Activated CD8-positive, alpha-beta T cell treated with anti-CD3 and anti-CD28 coated beads, Interleukin-2, amount 10 ng/mL, durations not matched to agents 7 days and 5 days (primary cell): ENCODE measurements at places on chromosomes 4 and X. TPM values are rescaled to one million over a fixed set of nuclear protein-coding genes. Genes with fewer than 3 reads are reported as not detected.

DNA sequence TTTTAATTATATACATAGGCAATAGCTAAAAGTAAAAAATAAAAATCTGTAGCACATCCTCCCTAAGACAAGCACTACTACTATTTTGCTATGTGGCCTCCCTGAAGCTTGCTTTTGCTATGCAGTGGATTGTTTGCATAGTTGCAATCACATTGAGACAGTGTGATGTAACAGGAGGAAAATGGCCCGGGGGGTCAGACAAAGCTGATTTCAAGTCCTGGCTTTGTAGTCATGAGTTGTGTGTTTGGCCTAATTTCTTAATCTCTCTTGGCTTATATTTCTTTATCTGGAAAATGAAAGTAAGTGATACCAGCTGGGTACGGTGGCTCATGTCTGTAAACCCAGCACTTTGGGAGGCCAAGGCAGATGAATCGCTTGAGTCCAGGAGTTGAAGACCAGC lies 166.6 kb downstream of the LHFPL1 start:
- no peaks in the 10 kb centered on the region for H3K27me3 ChIP-seq
- no peak overlapping the region for H3K27ac ChIP-seq
- H3K4me1 ChIP-seq: no peaks in the 10 kb centered on the region
- no peaks in the 10 kb centered on the region for H3K36me3 ChIP-seq

GRCh38 chr4:153706519-153706918 lies 22.4 kb downstream of the TLR2 start:
- peak overlapping the region; percentile 20 for H3K4me3 ChIP-seq
- H3K36me3 ChIP-seq: peaks cover 6% of the 10 kb centered on the region
- H3K27ac ChIP-seq: peak overlapping the region; percentile 72
- peaks cover 15% of the 10 kb centered on the region for H3K4me1 ChIP-seq
- DNase-seq: no peak

GRCh38 chr4:82585690-82586435 lies 24.1 kb upstream of the TMEM150C start:
- peaks cover 15% of the 10 kb centered on the region for H3K27me3 ChIP-seq
- no peaks in the 10 kb centered on the region for H3K4me1 ChIP-seq
- no peaks in the 10 kb centered on the region for H3K36me3 ChIP-seq
- H3K4me3 ChIP-seq: no peak overlapping the region
- no peak overlapping the region for H3K27ac ChIP-seq

- peaks cover 48% of the 10 kb centered on the region for H3K4me1 ChIP-seq
- no peak overlapping the region for H3K27ac ChIP-seq
- H3K36me3 ChIP-seq: peaks cover 40% of the 10 kb centered on the region
- H3K4me3 ChIP-seq: no peak overlapping the region
Measured at GRCh38 chr4:102341201-102341600, 4.1 kb downstream of the SLC39A8 start.

DNA sequence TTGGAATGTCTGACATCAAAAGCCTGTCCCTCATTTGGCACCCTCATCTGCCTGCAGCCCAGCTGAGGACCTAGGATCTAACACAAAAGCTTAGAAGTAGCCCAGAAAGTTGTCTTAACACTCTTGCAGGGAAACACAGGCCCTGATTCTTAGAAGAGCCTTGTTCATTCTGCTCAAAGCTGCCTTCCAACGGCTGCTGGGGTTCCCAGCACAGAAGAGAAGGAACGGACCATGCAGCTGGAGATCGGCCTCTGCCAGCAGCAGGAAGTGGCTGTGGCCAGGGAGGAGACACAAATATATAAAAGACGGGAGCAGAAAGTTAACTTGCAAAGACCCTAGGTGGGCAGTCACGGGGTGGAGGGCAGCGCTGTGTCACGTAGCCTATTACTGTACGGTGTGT lies 20.4 kb downstream of the PRPS2 start:
- no peaks in the 10 kb centered on the region for H3K27me3 ChIP-seq
- H3K36me3 ChIP-seq: peaks cover 49% of the 10 kb centered on the region
- no peak overlapping the region for H3K4me3 ChIP-seq
- no peak for DNase-seq

- peaks cover 15% of the 10 kb centered on the region for H3K27me3 ChIP-seq
- peaks cover 2% of the 10 kb centered on the region for H3K4me1 ChIP-seq
- no peak overlapping the region for H3K4me3 ChIP-seq
Measured at GRCh38 chr4:2977211-2978088, 14.1 kb downstream of the GRK4 start.

SPATA18 gene
- total RNA-seq: 0.26 TPM

DNA sequence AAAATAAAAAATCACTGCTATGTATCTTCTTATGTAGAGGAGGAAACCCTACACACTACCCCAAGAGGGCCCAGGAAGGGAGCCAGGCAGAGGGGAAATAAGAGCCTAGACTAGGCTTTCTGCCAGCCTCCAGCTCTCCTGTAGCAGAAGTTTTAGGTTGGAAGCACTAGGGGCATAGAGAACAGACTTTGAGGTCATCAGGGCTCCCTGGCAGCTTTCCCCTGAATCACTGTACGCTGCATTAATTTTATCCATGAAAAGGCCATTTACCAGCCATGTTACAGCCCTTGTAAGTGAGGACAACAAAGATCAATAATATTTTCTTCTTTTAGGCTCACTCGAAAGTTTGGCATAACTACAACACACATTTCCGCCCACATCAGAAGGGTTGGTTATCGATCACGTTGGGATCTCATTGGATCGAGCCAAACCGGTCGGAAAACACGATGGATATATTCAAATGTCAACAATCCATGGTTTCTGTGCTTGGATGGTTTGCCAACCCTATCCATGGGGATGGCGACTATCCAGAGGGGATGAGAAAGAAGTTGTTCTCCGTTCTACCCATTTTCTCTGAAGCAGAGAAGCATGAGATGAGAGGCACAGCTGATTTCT lies 24.7 kb downstream of the RPL9 start:
- H3K4me3 ChIP-seq: no peak overlapping the region
- no peak overlapping the region for H3K27ac ChIP-seq
- no peak for DNase-seq
- no peaks in the 10 kb centered on the region for H3K36me3 ChIP-seq
- H3K27me3 ChIP-seq: peaks cover 8% of the 10 kb centered on the region

KLB gene
- total RNA-seq: not detected

DNA sequence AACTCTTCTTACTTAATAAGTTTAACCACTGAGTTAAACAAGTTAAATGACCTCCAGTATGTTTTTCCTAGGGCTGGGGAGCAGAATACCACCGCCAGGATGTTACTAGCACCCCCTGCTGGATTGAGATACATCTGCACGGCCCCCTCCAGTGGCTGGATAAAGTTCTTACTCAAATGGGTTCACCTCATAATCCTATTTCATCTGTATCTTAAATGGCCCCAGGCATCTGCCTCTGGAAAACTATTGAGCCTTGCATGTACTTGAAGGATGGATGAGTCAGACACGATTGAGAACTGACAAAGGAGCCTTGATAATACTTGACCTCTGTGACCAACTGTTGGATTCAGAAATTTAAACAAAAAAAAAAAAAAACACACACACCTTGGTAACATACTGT lies 61.5 kb upstream of the MMAA start:
- no peaks in the 10 kb centered on the region for H3K36me3 ChIP-seq
- H3K4me1 ChIP-seq: no peaks in the 10 kb centered on the region
- peak; percentile 63 for DNase-seq
- H3K27ac ChIP-seq: no peak overlapping the region

DNA sequence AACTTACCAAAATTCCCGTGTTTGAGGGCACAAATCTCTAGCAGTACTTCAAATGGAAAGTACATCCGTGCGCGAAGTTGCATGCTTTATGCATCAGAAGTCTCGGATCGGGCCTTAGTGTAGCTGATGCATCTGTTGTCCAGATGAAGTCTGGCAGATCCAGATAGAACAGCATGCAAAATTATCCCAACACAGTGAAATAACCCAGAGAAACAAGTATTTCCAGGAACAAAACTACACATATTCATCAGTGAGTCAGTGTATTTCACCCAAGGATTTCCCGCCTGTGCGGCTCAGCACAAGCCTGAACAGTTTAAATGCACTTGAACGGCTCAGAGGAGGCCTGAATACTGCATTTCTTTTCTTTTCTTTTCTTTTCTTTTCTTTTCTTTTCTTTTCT lies 27.4 kb upstream of the CLDN24 start:
- no peak for DNase-seq
- no peak overlapping the region for H3K27ac ChIP-seq
- H3K4me1 ChIP-seq: peaks cover 19% of the 10 kb centered on the region
- no peak overlapping the region for H3K4me3 ChIP-seq
- H3K36me3 ChIP-seq: no peaks in the 10 kb centered on the region

FHDC1 gene
- total RNA-seq: 0.13 TPM

RNF175 gene
- not detected for total RNA-seq

GRCh38 chr4:134948110-134948642 lies 746.6 kb upstream of the PABPC4L start:
- no peaks in the 10 kb centered on the region for H3K36me3 ChIP-seq
- no peak for DNase-seq
- no peaks in the 10 kb centered on the region for H3K4me1 ChIP-seq
- no peak overlapping the region for H3K4me3 ChIP-seq
- no peak overlapping the region for H3K27ac ChIP-seq
- no peaks in the 10 kb centered on the region for H3K27me3 ChIP-seq

ZNF718 gene
- 12.4 TPM for total RNA-seq

GRCh38 chrX:17374619-17375366 lies at the start of gene NHS:
TSS of gene NHS (plus strand) at chrX:17375200. CDS start at chrX:17375758, 558 bp downstream.
- no peak for DNase-seq
- peaks cover 7% of the 10 kb centered on the region for H3K4me1 ChIP-seq
- H3K4me3 ChIP-seq: no peak within 1 kb of the TSS
- no peak within 1 kb of the TSS for H3K27ac ChIP-seq
- H3K36me3 ChIP-seq: no peaks in the 10 kb centered on the region
- H3K27me3 ChIP-seq: peaks cover 24% of the 10 kb centered on the region

- peaks cover 5% of the 10 kb centered on the region for H3K27me3 ChIP-seq
- H3K4me1 ChIP-seq: peaks cover 24% of the 10 kb centered on the region
- no peak for DNase-seq
- no peak overlapping the region for H3K4me3 ChIP-seq
Measured at GRCh38 chr4:15402974-15403373, 24.9 kb upstream of the C1QTNF7 start.

- no peak overlapping the region for H3K4me3 ChIP-seq
- no peak overlapping the region for H3K27ac ChIP-seq
- no peak for DNase-seq
- H3K27me3 ChIP-seq: no peaks in the 10 kb centered on the region
Measured at GRCh38 chr4:3638080-3638795, 106.0 kb upstream of the LRPAP1 start.

GRCh38 chrX:131729295-131729694 lies 185.4 kb downstream of the OR13H1 start:
- H3K4me1 ChIP-seq: no peaks in the 10 kb centered on the region
- DNase-seq: no peak
- no peak overlapping the region for H3K27ac ChIP-seq
- no peaks in the 10 kb centered on the region for H3K27me3 ChIP-seq
